SIG-M5 (cell line): ENCODE measurements at places on chromosomes 11 and 22.

- DNase-seq = no peak
Observed at GRCh38 chr22:48819961-48820360, 1007.7 kb downstream of the BRD1 start.

GRCh38 chr11:47399860-47400767 lies 8.3 kb upstream of the SLC39A13 start:
- DNase-seq = no peak

GRCh38 chr22:38655519-38656255 lies 505 bp downstream of the FAM227A start:
- DNase-seq = no peak

DNA sequence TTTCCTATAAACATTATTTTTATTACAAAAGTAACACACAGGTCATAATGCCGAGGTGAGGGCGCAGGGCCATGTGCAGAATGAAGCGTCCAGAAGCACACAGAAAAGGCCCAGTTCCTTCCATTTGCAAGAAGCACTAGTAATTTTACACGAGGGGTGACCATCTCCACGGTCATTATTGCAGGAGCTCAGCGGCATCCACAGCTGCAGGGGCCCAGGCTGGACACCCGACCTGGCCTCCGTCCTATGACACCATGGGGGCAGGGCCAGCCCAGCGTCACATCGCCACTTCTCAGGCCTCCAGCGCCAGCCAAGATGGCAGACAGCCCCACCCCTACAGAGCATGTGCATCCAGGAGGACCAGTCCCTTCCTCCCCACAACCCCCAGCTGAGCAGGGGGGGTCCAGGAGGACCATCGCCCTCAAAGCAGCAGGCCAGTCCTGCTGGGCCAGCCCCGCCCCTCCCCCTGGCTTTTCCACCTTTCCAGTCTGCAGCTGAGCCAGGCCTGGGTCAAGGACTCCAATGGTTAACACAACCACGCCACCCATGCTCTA lies 3.5 kb downstream of the IGF2 start:
- DNase-seq = no peak

DNA sequence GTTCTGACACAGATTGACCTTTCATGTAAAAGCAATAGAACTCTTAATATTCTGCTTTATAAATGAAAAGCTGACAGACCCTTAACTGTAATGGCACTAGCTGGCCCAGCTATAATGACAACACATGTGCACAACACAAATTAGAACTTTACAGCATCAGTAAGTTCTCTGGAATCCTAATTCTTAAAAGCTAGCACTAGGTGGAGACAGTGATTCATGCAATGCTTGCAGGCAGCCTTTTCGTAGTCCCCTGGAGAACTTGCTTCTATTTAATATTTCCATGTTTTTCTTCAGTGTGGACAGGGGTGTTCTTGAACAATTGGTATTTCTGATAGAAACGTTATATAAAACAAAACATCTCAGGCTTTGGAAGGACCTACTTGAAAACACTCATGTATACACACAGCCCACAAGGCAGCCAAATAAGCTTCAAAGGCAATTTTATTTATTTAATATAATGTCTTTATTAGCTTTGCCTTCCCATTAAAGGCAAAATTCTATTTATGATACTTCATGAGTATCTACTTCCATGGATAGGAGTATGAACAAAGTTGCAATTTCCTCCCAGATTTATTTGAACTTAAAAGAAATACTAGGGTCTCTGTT lies 374.3 kb upstream of the MPPED2 start:
- no peak for DNase-seq

DNA sequence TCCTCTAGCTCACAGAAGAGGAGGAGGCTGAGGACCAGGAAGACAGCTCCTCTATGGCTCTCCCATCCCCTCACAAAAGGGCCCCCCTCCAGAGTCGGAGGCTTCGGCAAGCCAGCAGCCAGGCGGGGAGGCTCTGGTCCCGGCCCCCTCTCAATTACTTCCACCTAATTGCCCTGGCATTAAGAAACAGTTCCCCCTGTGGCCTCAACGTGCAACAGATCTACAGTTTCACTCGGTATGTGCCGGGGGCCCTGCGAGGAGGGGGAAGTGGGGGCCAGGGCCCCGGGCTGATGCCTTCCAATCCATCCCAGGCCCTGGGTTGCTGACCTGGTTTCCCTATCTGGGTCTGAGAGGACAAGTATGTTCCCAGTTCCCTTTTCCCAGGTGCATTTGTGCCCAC lies 7.9 kb downstream of the FOXR1 start:
- no peak for DNase-seq

DNA sequence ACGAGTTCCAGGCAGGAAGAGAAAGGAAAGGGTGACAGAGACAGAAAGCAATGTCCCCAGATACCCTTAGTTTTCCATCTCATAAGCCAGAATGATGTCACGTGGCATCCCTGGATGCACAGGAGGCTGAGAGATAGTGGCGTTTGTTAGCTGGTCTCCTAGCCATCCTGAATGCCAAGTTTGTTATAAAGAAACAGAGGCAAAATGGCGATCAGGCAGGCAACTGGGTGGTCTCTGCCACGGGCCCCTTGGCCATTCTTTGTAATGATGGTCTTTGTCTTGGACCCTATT lies 5.3 kb downstream of the SMIM38 start:
- DNase-seq = no peak

DNA sequence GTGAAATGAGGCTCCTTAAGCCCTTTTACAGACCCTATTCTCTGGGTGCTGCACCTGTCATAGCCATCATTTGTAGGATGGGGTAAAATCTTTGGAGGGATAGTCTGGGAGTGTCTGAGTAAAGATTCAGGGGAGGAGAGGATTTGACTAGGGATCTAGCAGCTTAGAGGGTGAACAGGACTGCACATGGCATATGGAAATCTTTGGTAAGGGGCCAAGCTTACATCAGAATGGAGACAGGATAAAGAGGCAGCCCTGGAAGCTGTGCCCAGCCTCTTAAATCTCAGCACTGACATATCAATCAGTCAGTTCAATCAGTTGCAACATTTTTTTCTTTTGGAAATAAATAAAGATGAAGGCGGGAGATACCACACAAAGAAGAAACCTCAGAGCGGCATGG lies 301.8 kb upstream of the CADM1 start:
- no peak for DNase-seq

DNA sequence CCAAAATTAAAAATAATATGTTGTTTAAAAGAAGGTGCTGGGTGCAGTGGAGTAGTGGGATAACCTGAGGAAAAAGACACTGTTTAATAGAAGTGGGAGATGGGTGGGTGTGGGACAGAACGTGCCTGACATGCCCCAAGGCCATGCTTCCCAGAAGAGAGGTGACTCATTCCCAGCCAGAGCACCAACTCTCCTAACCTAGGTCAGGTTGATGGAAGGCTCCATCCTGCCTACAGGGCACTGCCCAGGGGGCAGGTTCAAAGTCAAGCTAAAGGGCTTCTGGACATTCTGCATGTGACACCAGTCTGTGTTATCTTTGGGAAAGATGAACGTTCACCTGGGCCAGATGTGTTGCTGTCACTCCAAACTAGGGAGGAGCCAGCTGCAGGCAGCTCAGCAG lies 453.1 kb downstream of the SOX6 start:
- no peak for DNase-seq

GRCh38 chr22:49760630-49761571 lies 66.8 kb downstream of the BRD1 start:
- DNase-seq = no peak

DNA sequence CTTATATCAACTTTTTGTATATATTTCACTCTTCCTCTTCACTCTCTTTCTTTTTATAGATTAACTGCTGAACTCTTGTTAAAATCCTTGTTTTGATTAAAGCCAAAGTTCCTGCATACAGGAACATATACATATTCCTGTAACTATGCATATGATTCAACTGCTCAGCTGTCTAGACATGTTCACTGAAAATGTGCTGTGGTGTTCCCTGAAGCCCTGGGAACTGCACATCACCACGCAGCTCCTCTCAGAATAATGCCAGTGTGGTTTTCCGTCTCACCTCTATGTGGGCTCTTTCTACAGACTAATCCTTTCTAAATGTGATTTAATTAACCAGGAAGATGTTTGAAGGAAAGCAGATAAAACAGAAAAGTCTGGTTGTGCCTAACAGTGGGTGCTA lies 25.6 kb upstream of the MMP12 start:
- no peak for DNase-seq

DNA sequence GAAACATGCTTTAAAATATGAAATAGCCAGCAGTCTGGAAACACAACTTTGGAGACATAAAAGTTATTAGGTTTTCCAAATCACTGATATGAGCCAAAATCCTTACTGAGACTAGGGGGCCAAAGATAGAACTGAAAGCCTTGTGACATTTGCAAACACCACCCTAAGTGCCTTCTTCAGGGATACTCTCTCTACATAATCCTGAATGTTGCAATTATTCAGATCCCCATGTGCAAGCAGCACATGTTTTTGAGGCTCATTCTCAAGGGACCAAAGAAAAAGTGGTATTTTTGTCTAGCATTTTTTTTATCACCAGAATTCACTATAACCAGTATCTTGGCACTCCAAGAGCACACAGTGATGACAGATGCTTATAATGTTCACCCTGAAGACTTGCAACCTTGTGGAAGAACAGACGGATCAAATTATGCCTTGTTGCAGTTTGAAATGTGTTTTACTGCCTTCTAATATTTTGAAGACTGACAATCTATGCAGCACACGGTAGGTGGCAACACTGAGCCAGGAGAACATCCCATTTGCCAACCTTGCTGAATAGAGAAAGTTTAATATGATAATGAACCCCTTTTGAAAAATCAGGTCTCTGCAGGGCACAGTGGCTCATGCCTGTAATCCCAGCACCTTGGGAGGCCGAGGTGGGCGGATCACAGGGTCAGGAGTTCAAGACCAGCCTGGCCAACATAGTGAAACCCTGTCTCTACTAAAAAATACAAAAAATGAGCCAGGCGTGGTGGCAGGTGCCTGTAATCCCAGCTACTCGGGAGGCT lies 78.5 kb downstream of the PLEKHA7 start:
- DNase-seq = no peak

GRCh38 chr22:49551446-49551845 lies 276.2 kb downstream of the BRD1 start:
- no peak for DNase-seq

DNA sequence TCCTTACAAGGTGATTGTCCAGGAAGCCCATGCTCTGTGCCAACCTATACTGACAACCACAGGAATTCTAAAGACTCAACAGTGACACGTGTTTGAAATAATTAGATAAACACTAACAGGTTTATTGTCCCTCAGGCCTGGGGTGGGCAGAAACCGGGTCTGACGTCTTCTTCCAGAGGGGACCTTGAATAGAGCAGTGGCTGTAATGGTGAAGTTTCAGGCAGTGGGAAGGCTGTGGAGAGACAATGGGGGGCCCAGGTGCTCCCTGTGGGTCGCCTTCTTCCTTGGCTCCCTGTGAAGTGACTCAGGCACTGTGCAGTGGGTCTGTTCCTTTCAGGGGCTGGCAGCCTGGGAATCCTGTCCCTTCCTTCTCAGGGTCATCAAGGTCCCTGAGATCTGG lies 54.6 kb downstream of the OTOG start:
- no peak for DNase-seq

- no peak for DNase-seq
Observed at GRCh38 chr11:61866231-61866957, 25.0 kb downstream of the FADS3 start.

- no peak for DNase-seq
Observed at GRCh38 chr11:66116576-66117361, 46.7 kb downstream of the PACS1 start.

DNA sequence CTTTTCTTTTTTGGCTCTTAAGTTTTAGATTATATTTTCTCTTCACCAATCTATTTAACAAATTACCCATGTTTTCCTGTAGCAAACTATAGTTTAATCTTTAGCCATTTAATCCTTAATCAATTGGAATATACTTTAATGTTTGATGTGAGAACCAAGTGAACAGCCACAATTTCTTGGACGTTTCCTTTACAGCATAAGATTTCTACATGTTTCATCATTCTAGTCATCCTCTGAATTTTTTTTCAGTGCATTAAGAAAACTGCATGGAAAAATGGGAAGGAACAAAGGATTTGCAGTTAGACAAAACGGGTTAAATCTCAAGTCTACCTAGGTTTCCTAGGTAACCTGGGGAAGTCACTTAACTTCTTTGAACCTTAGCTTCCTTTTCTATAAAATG lies 507.1 kb upstream of the CCDC90B start:
- no peak for DNase-seq

GRCh38 chr11:14380947-14381561 lies 22.1 kb upstream of the RRAS2 start:
- no peak for DNase-seq

DNA sequence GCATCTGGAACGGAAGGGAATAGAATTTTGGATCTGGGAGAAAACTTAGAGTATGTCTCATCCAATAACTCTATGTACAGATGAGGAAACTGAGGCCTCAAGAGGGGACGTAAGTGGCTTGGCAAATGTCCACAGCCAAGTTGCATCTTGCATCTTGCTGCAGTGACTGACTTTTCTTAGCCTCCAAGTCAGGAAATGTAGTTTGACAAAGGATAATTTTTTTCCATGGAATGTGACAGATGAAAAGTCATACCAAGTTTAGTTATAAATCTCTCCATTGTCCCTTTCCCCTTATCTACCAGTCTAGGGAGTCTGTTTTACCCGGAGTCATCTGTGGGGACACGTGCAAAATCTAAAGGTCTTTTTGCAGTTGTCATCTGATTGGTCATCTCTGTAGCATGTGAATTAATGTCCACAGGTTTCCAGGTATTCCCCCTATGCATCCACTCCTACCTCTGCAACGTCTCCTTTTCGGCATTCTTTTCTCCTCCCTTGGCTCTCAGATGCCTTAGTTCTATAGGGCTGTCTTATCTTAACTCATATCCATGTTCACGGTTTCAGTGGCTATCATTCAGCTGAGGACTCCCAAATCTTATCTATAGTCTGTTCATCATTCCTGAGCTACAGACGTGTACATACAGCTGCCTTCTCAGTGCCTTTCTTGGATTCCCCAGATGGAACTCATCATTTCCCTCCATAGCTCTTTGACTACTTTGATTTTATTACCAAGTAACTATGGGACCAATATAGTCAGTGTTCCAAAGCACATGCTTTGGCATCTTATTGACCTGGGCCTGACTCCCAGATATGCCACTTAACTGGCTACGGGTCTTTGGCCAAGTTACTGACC lies 139.5 kb upstream of the TIMP3 start:
- DNase-seq = no peak

- DNase-seq = no peak
Observed at GRCh38 chr11:12456651-12457579, 79.5 kb downstream of the PARVA start.

DNA sequence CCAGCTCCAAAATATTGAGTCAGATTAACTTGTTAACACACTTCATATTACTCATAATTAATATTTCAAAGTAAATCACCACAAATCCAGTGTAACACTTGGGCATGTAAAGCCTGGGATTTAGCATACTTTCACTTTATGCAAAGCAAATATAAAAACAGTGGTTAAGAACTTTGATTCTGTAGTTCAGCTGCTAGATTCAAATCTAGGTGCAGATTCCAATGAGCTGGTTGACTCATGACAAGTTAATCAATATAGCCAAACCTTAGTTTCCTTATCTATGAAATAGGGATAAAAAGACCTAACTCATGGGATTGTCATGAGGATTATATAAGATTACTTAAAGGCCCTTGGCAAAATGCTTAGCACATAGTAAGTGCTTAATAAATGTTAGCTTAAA lies 45.9 kb downstream of the ARHGAP42 start:
- DNase-seq = no peak
